Right ventricle myocardium inferior (tissue), 1 donor: ENCODE measurements at places on chromosomes 7 and 10. TPM values are rescaled to one million over a fixed set of nuclear protein-coding genes. Genes with fewer than 3 reads are reported as not detected.

DNA sequence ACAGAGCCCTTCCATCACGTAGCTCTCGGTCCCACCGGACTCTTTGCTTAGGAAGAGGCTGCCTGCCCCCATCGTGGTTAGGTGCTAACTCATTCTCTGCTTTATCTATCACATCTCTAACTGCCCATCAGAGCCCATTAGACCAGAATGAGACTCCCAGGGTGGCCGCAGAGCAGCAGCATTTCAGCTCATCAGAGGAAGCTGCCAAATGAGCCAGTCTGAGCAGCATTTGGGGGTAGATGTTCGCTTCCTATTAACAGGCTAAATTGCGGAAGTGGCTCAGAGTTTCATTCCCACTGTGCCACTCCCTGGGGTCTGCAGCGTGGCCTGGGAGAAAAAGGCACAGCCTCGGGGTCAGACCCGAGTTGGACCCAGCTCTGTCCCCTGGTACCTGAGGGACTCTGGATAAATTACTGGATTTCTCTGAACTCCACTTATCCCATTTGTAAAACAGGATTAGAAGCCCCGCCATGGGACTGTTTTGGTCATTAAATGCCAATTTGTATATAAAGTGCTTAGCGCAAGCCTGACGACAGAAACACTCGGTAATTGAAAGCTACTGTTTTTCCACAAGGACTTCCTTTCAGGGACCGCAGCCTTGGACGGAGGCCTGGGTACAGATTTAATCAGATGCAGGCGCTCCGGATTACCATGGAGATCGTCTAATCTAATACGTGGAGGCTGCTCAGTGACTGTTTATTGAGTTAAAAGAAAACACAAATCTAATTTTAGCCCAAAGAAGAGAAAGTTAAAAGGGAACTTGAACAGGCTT, 73.8 kb upstream of the PRLHR start:
- DNase-seq, result no peak

- DNase-seq, result no peak
Measured at GRCh38 chr7:103686763-103687162, 240.8 kb upstream of the SLC26A5 start.

DNA sequence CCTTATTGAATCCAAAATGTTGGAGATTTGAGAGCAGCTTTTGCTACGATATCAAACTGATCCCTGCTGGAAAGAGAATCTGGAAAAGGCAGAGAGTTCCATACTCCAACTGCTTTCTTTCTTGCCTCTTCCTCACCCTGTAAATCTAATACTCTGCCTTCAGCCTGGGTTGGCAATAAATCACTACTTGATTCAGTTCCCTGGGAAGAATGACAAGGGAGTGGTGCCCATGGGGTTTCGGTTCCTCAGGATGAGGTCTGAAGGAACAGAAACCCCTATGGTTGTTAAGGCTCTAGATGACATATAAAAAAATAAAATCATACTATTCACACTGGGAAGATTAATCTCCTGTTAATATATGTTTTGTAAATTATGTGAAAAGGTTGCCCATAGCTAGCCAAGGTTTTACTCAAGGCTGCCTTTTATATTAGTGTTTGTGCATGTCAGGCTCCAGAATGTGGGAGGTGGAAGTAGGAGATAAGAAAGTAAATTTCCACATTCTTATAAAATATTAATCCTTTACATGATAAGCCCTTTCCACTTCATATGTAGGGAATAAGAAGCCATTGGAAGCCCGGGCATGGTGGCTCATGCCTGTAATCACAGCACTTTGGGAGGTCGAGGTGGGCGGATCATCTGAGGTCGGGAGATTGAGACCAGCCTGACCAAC, 106.2 kb upstream of the CACNA2D1 start:
- no peak for DNase-seq

Gene AMPH
- 2.4 TPM for total RNA-seq

Gene BPGM
- total RNA-seq, result 14.0 TPM

DNA sequence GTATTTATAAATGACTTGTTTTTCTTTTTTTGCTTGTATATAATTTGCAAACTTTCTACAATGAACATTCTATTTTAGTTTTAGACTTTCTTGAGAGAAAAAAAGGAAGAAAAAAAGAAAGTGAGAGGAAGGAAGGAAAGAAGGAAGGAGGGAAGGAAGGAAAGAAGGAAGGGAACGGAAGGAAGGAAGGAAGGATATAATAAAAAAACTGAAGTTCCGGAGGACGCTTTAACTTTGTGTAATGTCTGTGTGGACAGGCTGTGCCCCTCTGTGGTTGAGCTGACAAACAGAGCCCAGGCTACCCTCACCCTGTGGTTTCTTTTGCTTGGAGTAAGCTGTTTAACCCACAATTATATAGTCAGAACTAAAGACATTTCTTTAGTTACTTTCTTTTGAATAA, 108.7 kb downstream of the SEMA3D start:
- no peak for DNase-seq

DNA sequence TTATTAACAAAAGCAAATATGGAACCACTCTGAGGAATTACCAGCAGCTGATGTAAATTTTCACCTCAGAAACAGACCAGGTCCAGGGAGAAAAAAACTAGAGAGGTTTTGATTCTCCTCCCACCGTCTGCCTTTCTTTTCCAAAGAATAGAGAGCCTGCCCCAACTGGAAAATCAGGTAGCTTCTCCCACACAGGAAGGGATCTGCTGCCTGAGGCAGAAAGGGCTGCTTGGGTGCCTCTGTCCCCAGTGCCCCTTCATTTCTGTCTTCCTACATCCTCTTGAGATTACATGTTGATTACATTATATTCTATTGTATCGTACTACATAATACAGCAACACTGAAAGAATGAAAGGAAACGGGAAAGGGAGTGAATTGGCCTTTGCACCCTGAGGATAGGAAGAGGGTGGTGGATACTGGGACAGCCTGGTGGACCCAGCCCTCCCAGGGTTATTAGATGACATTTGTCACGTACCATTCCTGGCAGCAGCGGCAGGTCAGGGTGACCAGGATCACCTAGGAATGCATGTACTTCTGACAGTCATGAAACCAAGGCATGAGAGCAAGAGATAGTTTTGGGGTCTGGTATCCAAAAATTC, 8.9 kb downstream of the ST8SIA6 start:
- DNase-seq, result no peak

GRCh38 chr7:16471933-16472332, 6.4 kb upstream of the SOSTDC1 start:
- no peak for DNase-seq
